Activated effector memory CD4-positive, alpha-beta T cell treated with anti-CD3 and anti-CD28 coated beads, Interleukin-2, amount 50 U/mL, for 16 hours (primary cell): ENCODE measurements at places on chromosomes 6 and 20.

DNA sequence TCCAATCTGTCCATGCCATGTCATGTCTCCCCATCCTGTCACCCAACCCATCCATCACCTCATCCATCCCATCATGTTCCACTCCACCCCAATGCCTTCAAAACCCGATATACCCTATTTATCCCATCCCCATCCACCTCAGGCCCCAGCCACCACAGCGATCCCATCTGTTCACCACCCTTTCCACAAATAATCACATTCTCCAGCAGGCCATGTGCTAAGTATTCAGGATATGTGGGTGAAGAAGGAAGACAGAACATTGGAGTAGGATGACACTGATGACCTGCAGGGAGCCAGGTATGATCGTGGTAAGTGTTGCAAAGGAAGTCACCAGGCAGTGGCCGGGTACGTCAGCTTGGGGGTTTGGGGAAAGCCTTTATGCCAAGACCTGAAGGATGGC is 48.8 kb downstream of the NPEPL1 start:
- no peak for DNase-seq

- no peak for DNase-seq
Measured at GRCh38 chr6:91299544-91300491, 712.9 kb upstream of the MAP3K7 start.

DNA sequence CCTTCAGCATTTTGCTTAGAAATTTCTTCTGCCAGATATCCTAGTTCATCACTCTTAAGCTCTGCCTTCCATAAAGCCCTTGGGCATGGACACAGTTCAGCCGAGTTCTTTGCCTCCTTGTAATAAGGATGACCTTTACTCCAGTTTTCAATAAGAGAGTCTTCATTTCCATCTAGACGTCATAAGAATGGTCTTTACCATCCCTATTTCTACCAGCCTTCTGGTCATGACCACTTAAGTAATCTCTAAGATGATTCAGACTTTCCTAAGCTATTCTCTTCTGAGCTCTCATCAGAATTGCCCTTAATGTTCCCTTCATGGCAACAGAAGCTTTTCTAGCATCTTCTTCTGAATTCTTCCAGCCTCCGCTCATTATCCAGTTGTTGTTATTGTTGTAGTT is 126.1 kb downstream of the TFAP2C start:
- DNase-seq = no peak

DNA sequence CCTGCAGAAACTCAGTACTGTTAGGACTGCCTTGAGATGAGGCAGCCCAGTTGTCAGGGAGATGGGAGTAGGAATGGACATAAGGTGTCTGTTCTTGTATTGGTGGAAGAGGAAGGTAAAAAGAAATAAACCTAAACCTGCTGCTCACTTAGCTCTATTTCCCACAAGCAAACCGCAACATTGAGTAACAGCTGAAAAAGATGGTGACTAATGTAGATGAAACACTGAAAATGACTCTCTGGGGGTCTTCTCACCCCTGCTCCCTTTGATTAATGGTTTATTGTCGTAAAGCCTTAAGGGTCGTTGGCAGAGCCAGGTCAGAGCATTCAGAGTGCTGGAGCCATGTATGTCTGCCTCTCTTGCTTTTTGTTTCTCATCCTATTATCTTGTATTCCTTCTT is 87.5 kb downstream of the FOXO3 start:
- no peak for DNase-seq

DNA sequence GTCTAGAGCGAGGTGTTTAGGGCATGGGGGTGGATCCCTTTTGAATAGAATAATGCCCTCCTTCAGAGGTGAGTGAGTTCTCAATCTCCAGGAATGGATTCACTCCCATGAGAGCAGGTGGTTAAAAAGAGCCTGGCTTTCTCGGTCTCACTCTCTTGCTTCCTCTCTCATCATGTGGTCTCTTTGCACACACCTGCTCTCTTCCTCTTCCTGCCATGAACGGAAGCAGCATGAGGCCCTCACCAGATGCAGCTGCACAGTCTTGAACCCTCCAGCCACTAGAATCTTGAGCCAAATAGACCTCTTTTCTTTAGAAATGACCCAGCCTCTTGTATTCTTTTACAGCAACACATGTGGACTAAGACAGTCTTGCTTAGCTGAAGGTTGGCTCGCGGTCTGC is 119.3 kb downstream of the BMP7 start:
- no peak for DNase-seq

DNA sequence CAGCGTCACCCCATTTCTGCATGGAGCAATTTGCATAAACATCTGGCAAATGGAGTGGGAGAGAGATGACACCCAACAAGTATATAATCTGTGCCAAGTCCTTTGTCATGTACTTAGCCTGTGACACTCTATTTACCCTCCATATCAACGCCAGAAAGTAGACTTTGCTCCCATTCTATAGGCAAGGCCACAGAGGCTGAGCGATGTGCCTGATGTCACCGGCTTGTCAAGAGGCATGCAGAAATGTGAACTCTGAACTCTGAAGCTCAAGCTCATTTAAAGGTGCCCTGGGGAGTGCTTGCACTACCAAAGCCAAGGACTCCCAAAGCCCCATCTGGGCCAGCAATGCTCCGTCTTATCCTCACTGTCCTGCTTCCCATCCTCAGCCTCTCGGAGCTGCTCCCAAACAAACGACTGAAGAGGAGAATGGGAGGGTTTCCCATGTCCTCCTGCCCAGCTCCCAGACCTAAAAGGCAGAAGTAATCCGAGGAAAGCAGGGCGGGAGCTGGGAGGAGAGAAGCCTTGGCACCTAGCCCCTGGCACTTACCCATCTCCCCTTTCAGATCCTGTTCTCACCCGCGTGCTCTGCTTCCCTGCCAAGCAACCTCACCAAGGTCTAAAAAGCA is 9.2 kb downstream of the CPNE5 start:
- DNase-seq = no peak

GRCh38 chr6:63475707-63476106 is 96.6 kb upstream of the LOC128125822 start:
- no peak for DNase-seq

DNA sequence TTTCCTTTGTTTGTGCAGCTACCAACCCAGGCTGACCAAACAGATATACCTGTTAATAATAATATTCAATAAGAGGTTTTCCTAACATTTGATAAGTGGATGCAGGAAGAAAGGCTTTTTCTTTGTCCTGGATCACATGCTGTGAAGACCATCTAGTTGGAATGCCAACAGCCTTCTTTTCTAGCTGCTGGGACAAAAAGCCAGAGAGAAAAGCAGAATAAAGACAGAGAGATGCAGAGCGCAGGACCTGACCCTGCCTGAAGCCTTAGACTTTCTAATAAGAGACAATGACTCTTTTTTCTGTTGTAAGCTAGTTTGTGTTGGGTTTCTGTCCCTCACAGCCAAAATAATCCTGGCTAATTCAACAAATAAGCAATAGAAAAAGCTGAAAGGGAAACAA is 308.2 kb downstream of the PHF3 start:
- no peak for DNase-seq

DNA sequence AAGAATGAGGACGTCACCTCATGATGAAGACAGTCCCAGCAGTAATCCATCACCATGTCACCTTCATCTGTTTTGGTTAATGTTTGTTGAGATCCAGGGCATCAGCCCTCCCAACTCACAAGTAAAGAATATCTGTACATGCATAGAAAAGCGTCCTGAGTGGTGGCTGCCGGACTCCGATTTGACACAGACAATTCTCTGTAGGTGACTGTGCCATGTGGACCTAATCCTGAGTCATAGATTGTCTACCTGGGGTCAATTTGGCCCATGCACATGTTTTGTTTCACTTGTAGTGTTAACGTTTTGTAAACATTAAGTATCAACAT is 168.4 kb upstream of the UST start:
- no peak for DNase-seq

DNA sequence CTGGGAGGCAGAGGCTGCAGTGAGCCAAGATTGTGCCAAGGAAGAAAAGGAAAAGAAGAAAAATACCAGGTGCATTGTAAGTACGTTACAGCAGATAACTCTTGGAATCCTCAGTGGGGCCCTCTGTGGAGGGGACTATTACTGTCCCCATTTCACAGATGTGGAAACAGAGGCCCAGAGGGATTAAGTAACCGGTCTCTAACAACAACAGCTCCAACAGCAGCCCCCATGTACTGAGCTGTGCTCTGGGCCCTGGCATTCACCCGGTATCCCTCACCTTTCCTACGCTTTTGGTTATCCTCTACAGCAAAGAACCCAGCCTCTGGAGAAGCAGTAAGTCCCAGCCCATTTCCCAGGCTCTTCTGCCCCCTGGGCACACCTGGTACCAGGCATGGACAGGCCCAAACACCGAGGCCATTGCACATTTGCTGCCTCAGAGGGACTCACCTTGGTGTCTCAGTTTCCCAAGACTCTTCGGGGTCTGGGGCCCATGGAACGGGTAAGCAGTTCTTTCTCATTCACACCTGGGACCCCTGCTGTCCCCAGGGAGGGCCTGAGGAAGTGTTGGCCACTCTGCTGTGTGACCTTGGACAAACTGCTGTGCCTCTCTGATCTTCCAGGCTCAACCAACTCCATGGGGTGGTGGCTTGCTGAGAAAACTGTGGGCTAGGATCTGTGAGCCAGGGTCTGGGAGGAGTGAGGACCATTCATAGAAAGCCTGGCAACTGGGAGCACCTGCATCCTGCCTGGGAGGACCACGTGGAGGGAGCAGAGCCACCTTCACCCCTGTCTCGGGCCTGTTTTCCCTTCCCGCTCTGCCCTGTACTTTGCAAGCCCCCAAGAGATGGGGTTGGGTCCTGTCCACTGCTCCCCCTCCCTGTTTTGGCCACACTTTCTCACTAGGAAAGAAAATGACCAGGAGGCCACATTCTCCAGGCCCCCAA is 59.9 kb downstream of the SNAI1 start:
- DNase-seq = no peak

DNA sequence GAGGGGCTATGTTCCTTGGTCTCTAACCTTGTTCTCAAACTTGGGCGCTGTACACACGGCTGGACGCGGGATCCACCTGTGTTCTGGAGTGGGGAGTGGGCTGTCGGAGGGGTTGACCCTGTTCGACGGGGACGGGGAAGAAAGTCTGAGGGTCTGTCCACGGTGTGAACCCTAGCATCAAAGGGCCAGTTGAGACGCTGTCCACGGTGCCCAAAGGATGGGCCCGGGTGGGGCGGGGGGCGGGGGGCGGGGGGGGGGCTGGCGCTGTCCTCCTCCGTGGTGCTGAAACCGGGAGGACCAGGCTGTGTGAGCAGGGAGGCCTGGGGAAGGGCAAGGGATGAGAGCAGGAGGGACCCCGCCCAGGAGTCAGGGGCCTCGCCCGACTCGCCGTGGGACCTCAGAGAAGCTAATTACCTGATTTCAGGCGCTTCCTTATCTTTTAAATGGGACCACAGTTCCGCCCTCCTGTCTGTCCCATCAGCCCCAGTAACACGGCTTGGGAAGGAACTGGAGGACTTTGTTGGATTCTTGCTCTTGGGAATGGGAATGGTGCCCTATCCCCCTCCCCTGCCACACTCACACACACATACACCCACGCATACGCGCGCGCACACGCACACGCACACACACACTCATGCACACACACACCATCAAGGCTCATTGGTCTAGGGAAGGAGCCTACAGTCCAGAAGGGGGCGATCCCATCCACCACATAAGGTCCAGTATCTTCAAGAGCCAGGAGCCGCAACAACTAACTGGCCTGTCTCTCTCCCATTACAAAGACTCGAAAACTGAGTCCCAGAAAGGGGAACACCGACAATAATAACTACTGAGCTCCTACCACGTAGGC is 1.0 kb upstream of the VSTM2L start:
- no peak for DNase-seq

DNA sequence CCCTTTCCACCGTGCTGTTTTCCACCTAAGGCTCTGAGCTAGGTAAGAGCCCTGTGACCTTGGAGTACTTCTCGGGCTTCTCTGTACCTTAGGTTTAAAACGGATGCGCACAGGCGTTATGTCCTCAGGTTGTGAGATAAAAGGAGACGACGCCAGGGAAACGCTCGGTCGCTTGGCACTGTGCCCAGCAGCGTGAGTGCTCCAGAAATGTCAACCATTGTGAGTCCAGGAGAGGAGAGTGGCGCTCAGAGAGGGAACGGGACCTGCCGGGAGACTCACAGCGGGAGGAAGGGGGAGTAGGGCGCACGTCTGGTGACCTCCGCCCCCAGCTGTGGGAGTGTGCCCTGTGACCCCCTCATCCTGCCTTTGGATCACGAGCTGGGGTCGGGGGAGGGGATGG is 33.8 kb upstream of the SCRT2 start:
- peak; percentile 25 for DNase-seq

GRCh38 chr20:35893942-35894341 is 60.4 kb downstream of the SCAND1 start:
- DNase-seq = no peak

GRCh38 chr20:50675671-50676376 is 15.5 kb downstream of the RIPOR3 start:
- no peak for DNase-seq

DNA sequence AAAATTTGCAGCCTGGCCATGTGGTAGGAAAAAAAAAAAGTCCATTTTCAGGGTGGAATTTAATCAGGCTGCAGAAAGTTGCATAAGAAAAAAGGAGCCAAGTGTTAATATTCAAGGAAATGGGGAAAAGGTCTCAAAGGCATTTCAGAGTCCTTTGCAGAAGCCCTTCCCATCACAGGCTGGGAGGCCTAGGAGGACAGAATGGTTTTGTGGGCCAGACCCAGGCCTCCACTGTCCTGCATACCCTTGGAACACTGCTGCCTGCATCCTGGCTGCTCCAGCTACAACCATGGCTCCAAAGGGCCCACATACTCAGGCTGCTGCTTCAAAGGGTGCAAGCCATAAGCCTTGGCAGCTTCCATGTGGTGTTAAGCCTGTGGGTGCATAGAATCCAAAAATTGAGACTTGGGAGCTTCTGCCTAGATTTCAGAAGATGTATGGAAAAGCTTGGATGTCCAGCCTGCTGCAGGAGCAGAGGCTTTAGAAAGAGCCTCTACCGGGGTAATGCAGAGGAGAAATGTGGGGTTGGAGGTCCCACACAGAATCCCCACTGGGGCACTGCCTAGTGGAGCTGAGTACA is 239.0 kb upstream of the STXBP5 start:
- DNase-seq = no peak

GRCh38 chr20:24318569-24319352 is 150.7 kb upstream of the SYNDIG1 start:
- DNase-seq = no peak

- DNase-seq = no peak
Measured at GRCh38 chr6:3414327-3415081, 42.3 kb downstream of the SLC22A23 start.

GRCh38 chr6:44896701-44897100 is 431.4 kb upstream of the RUNX2 start:
- DNase-seq = no peak

GRCh38 chr6:39927159-39927558 is 7.1 kb downstream of the MOCS1 start:
- DNase-seq = no peak

DNA sequence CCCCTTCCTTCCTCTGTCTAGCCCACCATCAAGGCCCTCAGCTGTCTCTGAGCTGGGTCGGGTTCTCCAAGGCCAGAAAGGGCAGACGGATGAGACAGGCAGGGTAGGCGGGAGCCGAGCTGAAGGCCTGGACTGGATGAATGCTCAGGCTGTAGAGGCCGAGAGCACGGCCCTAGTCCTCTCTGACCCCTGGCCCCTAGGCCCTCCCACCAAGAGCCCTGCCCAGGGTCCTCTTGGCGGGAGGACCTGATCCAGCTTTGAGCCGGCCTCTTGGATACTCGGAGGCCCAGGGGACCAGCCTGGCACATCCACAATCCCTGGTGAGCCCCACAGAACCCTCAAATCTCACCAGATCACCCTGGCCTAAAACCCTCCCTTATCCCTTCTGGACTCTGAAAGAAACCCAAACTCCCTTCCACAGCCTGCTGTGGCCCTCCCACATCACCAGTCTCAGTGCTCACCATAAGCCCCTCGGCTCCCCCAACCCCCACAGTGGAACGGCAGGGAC is 8.2 kb downstream of the ADISSP start:
- no peak for DNase-seq
